Non-pigmented ciliary epithelial cell (primary cell): ENCODE measurements at places on chromosomes 6 and 20.

- DNase-seq, result no peak
Observed at GRCh38 chr20:58228103-58228483, 360 bp downstream of the ANKRD60 start.

DNA sequence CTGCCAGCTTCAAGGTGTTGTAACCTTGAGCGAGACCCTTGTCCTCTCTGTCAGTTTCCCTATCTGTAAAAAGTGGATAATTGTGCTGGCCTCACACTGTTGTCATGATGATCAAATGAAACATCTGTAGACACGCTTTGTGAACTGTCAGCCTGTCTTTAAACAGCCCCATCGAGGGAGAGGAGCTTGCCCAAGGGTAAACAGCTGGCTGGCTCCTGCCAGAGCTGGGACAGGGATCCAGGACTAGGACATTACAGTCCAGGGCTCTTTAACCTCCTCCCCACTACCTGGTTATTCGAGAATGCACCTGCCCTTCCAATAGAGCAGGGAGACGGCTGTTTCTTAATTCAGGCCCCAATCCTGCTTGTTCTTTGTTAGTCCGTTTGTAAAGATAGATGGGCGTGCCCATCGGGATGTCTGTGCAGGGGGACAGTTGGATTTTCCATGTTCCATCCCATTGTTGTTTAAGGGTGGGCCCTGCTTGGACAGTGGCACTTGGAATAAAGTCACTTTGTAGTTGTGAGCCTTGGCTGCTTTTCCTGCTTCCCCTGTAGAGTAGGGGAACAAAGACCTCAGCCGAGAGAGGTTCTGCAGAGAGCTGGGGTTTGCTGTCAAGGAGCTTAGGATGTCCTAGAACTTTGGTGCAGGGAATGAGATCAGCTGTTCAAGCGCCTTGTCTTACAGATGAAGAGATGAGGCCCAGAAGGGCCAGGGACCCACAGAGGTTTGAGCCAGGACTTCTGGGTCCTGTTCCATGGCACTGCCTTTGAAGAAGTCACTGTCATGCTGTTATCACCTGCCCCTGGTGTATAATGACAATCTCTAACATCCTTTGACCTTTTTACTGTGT is 77.9 kb upstream of the MYL9 start:
- DNase-seq, result no peak

GRCh38 chr6:34742094-34742493 is 15.2 kb upstream of the SNRPC start:
- no peak for DNase-seq

- peak; percentile 9 for DNase-seq
Observed at GRCh38 chr20:11676630-11677287, 240.9 kb upstream of the BTBD3 start.

- DNase-seq, result peak; percentile 63
Observed at GRCh38 chr6:111113336-111114086, 26.2 kb downstream of the SLC16A10 start.

GRCh38 chr6:128494440-128494839 is 26.0 kb downstream of the PTPRK start:
- no peak for DNase-seq

GRCh38 chr6:63897459-63897858 is 261.9 kb downstream of the PHF3 start:
- DNase-seq, result peak; percentile 62
